Dorsolateral prefrontal cortex (tissue), 122 donors: ENCODE measurements at places on chromosomes 7 and 10.

- no peak for DNase-seq
These were observed 31.1 kb downstream of the WASL start for GRCh38 chr7:123717689-123718088.

DNA sequence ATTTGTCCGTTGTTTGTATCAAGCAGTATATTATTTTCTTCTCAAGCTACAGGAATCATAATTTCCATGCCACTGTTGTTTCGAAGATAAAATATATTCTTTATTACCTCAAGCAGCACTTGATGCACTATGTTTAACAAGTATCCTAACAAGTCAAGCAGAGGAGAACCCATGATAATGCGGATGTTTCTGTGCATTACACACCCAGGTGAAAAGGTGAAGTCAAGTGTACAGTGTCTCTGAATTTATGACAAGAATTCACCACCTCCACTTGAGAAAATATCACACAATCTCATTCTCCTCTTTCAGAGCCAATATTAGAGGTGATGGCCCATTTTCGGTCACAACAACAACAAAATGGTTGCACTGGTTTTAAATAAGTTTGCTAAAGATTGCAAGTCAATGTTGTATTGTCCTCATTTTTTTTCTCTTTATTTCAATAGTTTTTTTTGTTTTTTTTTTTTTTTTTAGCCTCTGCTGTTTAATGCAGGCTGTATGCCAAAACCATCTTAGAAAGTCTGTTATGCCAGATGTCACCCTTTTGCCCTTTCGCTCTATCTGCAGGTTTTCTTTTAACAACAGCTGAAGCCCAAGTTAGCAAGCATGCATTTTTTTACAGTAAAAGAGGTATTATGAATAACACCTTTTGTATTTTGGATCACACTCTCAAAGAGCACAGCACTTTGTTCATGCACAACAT, 568.7 kb upstream of the LRRN3 start:
- no peak for DNase-seq

DNA sequence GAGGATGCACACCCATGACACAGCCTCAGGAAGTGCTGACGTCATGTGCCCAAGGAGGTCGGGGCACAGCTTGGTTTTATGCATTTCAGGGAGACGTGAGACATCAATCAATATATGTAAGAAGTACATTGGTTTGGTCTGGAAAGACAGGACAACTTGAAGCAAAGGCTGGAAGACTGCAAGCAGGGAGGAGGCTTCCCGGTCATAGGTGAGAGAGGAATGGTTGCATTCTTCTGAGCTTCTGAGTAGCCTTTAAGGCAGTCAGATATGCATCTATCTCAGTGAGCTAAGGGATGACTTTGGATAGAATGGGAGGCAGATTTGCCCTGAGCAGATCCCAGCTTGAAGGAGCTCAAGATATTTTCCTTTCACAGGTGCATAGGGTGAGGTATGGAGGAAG, 349.5 kb downstream of the TYW1 start:
- no peak for DNase-seq

GRCh38 chr7:11191081-11191480, 217.4 kb downstream of the PHF14 start:
- DNase-seq, result no peak

DNA sequence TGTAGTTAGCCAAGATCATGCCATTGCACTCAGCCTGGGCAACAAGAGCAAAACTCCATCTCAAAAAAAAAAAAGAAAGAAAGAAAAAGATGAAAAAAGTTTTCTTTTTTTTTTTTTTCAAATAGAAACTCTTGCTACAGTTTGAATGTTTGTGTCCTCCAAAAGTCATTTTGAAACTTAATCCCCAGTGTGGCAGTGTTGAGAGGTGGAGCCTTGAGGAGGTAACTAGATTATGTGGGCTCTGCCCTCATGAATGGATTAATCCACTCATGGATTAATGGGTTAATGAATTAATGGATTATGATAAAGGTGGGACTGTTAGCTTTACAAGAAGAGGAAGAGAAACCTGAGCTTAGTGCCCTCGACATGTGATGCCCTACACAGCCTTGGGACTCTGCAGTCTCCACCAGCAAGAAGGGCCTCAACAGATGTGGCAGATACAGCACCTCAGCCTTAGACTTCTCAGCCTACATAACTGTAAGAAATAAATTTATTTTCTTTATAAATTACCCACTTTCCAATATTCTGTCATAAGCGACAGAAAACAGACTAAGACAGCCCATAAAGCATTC, 25.1 kb downstream of the CPEB3 start:
- no peak for DNase-seq

DNA sequence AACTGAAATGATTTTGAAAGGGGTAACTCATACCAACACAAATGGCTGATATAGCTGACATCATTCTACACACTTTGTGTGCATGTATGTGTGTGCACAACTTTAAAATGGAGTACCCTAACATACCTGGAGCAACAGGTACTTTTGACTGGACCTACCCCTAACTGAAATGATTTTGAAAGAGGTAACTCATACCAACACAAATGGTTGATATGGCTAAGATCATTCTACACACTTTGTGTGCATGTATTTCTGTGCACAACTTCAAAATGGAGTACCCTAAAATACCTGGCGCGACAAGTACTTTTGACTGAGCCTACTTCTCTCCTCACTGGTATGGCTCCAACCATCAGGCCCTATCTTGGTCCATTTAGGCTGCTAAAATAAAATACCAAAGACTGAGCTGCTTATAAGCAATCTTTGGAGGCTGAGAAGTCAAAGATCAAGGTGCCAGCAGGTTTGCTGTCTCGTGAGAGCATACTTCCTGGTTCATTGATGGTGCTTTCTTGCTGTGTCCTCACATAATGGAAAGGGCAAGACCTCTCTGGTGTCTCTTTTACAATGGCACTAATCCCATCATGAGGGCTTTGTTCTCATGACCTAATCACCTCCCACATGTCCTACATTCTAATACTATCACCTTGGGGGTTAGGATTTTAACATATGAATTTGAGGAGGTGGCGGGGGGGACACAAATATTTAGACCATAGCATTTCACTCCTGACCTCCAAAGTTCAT, 173.3 kb downstream of the CFTR start:
- DNase-seq, result no peak

DNA sequence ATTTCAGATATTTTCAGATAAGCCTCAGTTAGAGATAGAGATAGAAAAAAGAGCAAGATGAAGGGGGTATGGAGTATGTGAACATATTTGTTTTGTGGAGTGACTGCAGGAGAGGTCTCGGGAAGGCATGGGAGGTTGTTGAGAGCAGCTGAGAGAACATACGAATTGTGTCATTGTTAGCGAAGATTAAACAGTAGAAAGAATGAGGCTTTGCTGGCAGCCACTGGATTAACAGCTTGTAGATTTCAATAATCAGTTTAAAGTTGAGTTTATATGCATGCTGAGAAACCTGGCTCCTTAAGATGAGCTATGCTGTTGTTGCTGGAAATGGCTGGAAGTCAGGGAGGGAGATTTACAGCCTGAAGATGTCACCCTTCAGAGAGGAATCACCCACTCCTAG, 100.9 kb upstream of the SORCS3 start:
- no peak for DNase-seq

- no peak for DNase-seq
These were observed 21.3 kb downstream of the MKX start for GRCh38 chr10:27724287-27724686.

- DNase-seq, result no peak
These were observed 1.5 kb upstream of the HECW1 start for GRCh38 chr7:43110791-43111535.

GRCh38 chr10:50439806-50440205, 183.9 kb downstream of the SGMS1 start:
- DNase-seq, result no peak

DNA sequence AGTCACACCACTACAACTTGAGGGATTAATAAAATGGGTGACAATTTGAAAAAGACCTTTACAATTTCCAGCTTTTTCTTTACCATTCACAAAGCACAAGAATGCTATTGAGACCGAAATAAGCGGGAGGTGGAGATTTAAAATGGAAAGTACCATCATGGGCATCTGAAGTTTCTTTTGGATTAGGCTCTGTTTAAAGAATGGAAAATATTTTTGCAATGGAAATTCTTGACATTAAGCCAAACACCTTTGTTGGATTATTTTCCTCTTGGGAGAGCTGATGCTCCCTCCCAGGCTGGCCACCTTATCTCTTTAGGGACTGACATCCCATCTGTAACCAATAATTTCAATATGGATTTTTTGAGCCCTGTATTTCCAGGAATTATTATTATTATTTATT, 62.5 kb downstream of the BPGM start:
- DNase-seq, result no peak

DNA sequence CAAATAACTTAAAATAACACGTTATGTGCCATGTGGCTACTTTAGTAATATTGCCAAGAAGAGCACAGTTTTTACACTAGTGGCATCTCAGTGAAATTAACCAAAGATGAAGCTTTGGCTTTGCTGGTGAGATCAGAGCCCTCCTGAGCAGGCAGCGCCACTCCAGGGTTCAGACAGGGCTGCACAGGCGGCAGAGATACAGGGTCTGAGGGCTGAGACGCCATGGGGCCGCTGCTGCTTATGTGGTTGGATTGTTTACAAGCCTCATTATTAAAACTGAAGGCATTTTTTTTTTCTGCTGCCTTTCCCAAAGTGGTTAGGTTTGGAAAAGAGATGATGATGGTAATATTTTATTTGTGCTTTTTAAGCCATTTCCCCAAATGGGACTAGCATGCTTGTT, 68.8 kb upstream of the DNAJB6 start:
- DNase-seq, result no peak

DNA sequence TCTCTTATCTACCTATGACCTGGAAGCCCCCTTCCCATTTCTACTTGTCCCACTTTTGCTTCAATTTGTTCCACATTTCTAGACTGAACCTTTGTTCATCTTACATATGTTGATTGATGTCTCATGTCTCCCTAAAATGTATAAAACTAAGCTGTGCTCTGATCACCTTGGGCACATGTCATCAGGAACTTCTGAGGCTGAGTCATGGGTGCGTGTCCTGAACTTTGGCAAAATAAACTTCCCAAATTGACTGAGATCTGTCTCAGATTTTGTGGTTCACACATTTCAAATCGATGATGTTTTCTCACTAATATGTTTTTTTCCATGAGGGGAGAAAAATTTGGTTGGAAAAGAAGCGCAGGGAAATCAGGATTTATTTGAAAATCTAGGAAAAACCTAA, 406.2 kb upstream of the LRRTM3 start:
- no peak for DNase-seq

- no peak for DNase-seq
These were observed 246.9 kb downstream of the PTEN start for GRCh38 chr10:88110355-88110754.

DNA sequence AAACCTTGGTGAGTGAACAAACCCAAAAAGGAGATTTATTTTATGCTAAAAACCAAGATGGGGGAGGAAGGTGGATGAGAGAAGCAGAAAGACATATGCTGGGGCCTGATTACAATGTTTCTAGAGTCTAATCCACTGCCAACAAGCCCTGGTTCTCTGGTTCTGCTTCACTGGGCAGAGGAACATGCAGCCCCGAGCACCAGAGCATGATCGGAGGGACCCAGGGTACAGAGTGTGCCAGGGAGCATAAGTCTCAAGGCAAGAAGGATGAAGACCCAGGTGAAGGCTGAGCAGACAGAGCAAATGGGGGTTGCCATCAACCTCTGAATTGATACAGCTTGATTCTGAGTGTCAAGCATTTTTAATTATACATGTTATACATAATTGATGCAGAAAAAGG, 30.7 kb downstream of the SLC16A12 start:
- no peak for DNase-seq

GRCh38 chr7:128407751-128408708, 1.8 kb downstream of the IMPDH1 start:
- no peak for DNase-seq

- no peak for DNase-seq
These were observed 374.6 kb upstream of the GHITM start for GRCh38 chr10:83764666-83765065.

DNA sequence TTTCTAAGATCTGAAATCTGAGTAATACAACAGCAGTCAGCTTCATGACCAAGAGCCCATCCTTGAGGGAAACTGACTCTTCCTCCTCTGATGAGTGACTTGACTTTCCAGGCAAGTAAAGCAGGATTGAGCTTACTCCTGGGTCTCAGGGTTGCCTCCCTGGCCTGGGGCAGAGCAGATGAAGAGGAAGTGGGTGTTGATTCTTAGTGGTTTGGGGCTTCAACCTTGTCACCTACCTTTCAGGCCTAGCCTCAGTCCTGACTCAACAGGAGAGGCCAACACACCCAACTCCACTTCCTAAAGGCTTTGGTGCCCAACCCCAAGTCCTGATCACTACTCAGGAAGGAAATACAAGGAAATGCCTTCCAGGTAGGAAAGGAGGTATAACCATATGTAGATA, 54.1 kb downstream of the KCNMA1 start:
- no peak for DNase-seq

- no peak for DNase-seq
These were observed 104.6 kb downstream of the SORCS1 start for GRCh38 chr10:107059872-107060271.

GRCh38 chr7:110105307-110105706, 985.6 kb upstream of the LRRN3 start:
- no peak for DNase-seq

DNA sequence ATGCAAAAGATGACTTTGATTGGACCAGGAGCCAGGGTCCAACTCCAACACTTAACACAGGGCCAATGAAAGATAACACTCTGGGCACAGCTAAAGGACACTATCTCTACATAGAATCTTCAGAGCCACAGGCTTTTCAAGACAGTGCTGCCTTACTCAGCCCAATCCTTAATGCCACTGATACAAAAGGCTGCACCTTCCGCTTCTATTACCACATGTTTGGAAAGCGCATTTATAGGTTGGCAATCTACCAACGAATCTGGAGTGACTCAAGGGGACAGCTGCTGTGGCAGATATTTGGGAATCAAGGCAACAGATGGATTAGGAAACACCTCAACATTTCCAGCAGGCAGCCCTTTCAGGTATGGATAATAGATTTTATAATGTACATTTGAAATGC, 160.7 kb downstream of the MALRD1 start:
- no peak for DNase-seq

GRCh38 chr10:77072361-77072835, 565.2 kb downstream of the KCNMA1 start:
- no peak for DNase-seq

DNA sequence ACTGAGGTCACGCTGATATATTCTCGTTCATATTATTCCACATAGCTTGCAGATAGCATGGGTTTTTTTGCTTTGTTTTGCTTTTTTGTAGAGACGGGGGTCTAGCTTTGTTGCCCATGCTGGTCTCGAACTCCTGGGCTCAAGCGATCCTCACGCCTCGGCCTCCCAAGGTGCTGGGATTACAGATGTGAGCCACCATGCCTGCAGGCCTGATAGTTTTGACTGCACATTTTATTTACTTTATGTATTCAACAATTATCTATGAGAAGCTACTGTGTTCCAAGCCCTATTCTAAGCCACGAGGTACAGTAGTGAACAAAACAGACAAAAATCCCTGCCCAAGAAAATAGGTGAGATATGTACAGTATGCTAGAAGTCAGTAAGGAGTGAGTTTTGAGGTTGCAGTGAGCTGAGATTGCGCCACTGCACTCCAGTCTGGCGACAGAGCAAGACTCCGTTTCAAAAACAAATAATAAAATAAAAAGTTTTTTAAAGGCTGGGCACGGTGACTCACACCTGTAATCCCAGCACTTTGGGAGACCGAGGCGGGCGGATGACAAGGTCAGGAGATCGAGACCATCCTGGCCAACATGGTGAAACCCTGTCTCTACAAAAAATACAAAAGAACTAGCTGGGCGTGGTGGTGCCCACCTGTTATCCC, 1.3 kb upstream of the YWHAG start:
- DNase-seq, result no peak

GRCh38 chr7:105000927-105001336, 13.1 kb upstream of the KMT2E start:
- DNase-seq, result no peak

- DNase-seq, result no peak
These were observed 386.5 kb upstream of the AUTS2 start for GRCh38 chr7:69211739-69212138.
